ENCODE measurements at places on chromosomes 2 and 18.

- DNase-seq: no peak
Measured at GRCh38 chr2:164954954-164955701, at the start of gene SLC38A11. SLC38A11 (minus strand) TSS chr2:164955525; CDS start chr2:164955247, 278 bp downstream.

- no peak for DNase-seq
Measured at GRCh38 chr2:206250041-206250897, 24.2 kb upstream of the ZDBF2 start.

DNA sequence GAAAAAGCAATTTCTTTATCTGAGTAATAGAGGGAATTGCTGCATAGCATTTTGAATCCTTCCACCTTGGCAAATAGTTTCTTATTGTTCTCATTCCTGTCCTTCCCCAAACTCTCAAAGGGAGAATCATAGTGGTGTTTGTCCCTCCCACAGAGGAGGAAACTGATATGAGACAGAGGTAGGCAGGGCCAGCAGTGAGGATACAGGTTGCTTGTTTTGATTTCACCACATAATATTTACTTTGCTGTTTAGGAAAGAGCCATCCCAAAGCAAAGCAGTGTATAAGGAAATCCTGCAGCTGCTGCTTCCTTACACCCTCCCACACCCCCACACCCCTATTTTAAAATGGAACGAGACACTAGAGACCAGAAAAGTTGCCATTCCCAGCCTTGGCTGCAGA lies 195.3 kb downstream of the SETBP1 start:
- no peak for DNase-seq

DNA sequence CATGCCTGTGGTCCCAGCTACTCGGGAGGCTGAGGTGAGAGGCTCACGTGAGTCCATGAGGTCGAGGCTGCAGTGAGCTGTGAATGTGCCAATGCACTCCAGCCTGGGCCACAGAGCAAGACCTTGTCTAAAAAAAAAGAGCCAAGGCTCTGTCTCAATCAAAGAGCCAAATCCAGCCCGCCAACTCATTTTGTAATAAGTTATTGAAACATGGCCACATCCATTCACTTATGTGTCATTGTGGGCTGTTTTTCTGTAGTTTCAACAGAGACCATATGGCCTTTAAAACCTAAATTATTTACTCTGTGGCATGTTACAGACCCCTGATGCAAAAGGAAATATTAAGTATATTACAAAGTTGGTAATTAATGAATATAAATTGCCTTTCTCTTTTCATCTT lies 60.8 kb downstream of the GPR39 start:
- DNase-seq: no peak

DNA sequence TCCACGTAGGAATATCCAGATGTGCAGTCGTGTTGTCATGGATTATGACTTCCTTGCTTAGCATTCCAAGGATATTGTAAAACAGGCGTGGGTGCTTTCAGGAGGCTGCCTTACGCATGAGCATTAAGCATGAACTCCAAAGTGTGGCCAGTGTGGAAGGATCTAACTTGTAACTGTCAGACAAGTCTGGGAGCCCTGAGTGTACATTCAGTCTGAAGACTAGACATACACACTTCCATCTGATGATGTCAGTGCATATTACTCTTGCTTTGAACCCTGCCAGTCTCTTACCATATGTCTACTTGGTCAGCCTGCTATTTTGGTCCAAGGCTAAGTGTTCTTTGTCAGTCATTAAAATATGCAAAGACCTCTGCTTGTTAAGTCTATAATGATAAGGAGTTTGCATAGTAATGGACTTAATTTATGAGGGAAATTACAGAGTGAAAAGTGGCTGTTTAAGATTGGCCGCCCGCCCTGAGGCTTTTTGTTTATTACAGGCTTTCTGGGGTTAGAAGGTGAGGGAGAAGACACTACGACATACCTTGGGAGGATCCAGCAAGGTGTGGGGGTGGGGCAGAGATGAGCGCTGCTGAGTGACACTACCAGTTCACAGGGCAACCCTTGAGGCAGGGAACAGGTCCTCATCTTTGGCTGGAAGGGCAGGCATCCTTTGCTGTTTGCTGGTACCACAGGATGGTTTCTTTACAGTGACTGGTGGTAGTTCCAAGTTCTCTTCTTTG lies 48.3 kb downstream of the CABLES1 start:
- no peak for DNase-seq

DNA sequence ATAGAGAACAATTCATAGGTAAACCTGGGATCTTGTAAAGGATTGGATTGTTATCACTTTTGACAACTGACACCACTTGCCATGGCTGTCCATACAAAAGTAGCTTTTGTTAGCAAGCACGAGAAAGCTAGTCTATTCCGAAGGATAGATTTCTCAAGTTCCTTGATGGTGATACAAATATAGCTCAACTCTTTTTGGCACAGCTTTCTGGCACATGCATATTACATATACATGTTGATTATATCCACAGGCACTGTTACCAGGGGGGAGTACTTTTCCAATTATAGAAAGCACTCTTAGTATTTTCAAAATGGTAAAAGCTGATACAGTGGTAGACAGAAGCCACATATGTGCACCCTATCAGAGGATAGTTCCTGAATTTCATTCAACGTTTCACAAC lies 168.9 kb downstream of the UPP2 start:
- no peak for DNase-seq

GRCh38 chr2:70826696-70827350 lies 6.4 kb upstream of the CLEC4F start:
- DNase-seq: no peak

- no peak for DNase-seq
Measured at GRCh38 chr2:239049421-239050251, 201.8 kb downstream of the TWIST2 start.

GRCh38 chr2:68333009-68333408 lies 13.3 kb upstream of the CNRIP1 start:
- no peak for DNase-seq

DNA sequence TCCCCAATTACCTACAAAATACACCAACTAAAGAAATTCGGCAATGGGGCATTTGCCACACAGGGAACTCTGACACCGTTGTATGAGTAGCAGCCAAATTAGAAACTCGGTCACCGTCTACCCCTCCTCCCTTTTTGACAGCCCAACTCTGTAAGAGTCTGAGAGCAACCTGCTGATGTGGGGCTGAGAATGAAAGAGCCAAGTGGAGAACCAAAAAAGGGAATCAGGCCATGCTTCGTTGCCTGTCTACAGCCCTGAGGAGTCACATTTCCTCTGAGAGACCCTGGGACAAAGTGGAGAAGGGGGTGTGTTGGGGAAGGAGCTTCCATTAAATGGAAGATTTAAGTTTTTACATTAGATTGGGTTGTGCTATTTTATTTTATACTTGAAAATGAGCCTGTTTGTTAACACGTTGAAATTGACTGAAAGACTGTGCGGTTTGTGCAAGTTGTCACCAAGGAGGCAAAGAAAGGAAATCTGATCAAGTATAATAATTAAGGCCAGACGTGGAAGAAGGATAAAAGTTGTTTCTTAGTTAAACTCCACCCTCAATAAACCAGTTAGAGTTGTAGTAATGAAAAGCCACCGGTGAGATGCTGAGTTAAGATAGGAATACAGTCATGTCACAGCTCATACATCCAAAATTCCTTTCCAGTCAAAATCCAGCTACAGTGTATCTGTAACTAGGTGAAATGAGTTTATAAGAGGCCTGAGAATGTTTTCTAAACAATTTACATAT lies 131.7 kb upstream of the CREB1 start:
- no peak for DNase-seq

DNA sequence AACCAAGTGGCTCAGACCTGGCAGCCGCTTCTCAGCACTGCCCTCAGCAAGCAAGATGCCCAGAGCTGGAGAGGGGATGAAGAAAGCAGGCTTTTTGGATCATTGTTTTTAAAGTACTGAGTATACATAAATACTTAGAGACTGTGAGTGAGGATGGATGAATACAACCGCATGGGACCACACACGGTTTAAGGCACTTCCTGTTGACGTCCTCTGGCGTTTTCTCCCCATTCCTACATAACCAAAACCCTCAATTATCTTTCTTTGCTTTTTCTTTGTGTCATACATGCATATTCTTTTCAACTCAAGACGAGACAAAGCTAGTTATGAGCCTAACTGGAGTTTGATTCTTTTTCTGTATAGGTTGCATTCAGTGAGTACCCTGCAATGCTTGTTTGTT lies 198.4 kb downstream of the GALR1 start:
- no peak for DNase-seq

GRCh38 chr2:38653715-38654527 lies 12.0 kb upstream of the GALM start:
- no peak for DNase-seq

GRCh38 chr2:134206031-134206430 lies 47.8 kb upstream of the MGAT5 start:
- DNase-seq: no peak

DNA sequence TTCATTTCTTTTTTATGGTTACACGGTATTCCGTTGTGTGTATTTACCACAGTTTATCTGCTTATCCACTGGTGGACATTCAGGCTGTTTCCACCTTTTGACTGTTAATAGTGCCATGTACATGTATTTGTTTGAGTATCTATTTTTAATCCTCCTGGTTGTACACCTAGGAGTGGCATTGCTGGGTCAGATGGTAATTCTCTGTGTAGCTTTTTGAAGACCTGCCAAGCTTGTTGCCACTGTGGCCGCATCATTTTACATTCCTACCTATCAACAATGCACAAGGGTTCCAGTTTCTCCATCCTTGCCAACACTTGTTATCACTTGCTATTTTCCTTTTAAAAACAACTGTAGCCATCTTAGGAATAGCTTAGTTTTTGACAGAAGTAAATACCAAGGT lies 13.3 kb downstream of the MPHOSPH10 start:
- DNase-seq: no peak

GRCh38 chr2:219419331-219420197 lies 1.4 kb downstream of the DES start:
- DNase-seq: no peak

- no peak for DNase-seq
Measured at GRCh38 chr2:159432610-159433009, 146.1 kb upstream of the WDSUB1 start.

GRCh38 chr2:23385351-23385747 lies 370 bp downstream of the KLHL29 start:
- no peak for DNase-seq

DNA sequence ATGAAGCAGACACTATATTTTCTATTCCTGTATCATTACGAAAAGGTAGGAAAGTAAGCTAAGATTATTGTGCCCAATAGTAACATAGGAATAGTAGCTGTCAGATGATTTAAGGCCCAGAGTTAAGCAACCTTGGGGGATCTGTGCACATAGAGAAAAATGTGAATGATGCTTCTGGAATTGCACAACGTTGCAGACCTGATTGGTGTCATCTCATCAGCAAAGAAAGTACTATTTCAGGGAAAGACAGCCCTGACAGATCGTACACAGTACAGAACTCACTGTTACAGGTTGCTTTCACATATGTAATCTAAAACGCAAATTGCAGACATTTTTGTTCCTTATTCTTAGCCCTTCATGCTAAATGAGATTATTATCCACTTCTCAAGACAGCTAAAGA lies 535.9 kb downstream of the TRIB2 start:
- DNase-seq: no peak

GRCh38 chr18:12606592-12607315 lies 51.2 kb downstream of the SPIRE1 start:
- DNase-seq: peak; percentile 94

DNA sequence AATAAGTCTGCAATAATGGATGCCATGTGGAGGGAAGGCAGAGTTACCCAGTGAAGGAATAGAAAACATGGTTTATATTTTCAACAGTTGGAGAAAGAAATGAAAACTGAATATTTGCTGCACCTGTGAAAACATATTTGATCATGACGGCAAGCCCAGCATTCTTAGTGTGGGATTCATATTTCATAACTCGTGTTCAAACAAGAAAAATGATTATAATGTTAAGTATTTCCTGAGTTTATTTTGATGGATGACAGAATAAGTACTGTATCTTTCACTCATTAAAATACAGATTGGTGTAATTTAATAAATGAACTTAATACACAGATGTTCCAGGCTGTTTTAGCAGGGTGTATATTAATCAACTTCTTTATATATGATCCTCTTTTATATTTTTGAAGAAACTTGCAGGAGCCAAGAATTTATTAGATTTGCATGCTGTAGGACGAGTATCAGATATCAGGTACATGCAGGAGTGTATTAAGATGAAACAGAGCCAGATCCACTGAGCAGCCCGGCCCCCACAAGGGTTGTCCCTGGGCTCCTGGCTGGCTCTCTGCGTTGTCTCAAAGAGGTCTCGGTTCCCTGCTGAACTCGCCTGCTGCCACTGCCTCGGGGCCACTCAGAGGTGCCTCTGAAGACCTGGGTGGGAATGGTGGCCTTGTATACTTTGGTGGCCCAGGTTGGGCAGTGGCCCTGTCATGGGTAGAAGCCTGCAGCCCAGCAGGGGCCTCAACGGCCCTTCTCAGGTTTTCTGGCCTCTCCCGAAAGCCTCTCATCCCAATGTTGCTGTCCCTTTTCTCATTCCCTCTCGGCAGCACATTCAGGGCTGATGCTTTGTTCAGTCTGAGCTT lies 95.0 kb upstream of the LDAH start:
- no peak for DNase-seq

GRCh38 chr2:212595036-212595654 lies 56.5 kb upstream of the ERBB4 start:
- DNase-seq: peak; percentile 22

GRCh38 chr2:216732334-216732733 lies 37.0 kb upstream of the IGFBP5 start:
- DNase-seq: no peak

GRCh38 chr2:29751390-29751789 lies 170.0 kb downstream of the ALK start:
- DNase-seq: no peak

- no peak for DNase-seq
Measured at GRCh38 chr2:212359425-212360067, 179.1 kb downstream of the ERBB4 start.

- no peak for DNase-seq
Measured at GRCh38 chr18:6495536-6495935, 80.8 kb upstream of the L3MBTL4 start.

GRCh38 chr18:10973567-10974203 lies 175.7 kb downstream of the PIEZO2 start:
- peak; percentile 2 for DNase-seq

GRCh38 chr2:118752762-118753429 lies 94.6 kb downstream of the EN1 start:
- no peak for DNase-seq

DNA sequence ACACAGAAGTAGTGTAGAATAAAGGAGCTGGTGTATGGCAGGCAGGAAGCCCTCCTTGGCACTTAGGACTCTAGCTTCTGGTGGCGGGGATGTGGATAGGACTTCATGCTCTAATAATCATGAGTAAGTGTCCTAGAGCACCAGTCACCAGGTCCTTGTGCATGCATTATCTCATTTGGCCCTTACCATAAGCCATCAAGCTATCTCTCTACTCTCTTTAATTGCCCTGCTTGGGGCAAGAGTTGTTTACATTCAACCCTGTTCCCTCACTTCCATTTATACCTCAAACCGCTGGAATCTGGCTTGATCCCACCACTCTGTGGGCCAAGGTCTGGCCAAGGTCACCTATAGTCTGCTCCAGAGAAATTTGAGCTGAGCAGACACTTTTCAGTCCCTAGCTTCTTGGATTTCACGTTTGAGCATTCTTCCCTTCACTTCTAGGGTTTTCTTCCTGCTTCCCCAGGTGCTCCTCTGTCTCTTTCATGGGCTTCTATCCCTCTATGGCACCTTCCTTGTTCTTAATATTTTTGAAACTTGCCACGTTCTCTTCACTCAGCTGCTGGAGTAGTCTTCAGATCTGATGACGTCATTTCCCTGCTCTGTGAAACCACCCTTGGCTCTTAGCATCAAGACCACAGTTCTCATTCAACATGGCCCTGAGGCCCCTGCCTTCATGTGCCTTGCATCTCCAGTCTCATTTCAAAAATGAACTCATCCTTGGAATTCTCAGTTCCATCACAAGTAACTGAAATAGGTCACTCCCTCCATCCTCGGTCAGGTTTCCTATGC lies 94.9 kb upstream of the GATA6 start:
- no peak for DNase-seq

GRCh38 chr2:203225423-203226039 lies 13.3 kb upstream of the CYP20A1 start:
- DNase-seq: no peak

All from epithelial cell of proximal tubule (primary cell).